ENCODE measurements at places on chromosomes 11 and 22.
A peak's percentile ranks its signal among the peaks of the same experiment; 100 is the strongest.

DNA sequence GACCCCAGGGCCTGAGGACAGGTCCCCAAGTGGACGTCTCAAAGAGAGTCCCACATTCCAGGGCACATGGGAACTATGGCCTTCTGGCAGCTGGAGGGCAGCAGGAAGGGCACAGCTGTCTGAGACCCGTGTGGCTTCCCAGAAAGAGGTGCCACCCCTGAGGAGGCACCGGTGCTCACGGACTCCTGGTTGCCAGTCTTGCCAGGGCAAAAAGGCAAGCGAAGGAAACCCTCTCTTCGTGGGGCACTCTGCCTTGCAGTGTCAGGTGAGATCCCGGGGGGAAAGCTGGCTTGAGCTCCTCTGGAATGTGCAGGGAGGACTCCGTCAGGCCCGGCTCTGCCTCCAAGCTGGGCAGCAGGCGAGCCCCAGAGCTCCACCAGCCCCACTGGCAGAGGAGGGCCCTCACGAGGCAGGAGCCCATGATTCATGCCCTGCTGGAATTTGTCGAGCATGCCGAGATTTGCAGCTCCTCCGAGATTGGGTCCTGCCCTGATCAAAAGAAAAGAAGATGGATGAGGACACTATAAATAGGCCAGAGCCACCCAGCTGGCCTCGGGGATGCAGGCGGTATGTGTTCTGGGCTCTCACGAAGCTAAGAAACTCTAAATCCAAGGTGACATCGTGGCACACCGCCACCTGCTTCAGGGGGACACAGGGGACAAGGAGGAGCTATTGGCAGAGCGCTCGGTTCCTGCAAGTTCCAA is 9.9 kb upstream of the CELSR1 start:
- no peak for DNase-seq

DNA sequence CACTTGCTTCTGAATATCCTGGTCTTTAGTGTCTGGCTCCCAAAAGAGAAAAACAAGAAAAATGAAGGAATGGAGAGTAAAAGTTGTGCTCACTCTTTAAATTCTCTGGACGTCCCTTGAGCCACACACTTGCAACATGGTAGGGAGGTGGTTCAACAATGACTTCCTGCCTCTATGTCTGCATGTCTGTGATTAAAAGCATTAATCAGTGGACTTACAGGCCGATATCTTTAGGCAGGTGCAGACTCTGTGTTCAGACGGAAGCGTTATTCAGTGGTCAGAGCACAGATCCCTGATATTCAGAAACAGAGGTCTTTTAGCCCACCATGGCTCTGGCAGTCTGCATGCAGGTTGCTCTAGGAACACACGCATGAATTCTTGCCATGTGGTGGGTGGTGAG is 1920.0 kb upstream of the RAG2 start:
- no peak for DNase-seq

GRCh38 chr11:105265845-105266244 is 126.3 kb upstream of the CARD18 start:
- DNase-seq, result no peak

- no peak for DNase-seq
These were observed 29.0 kb upstream of the DNAJB7 start for GRCh38 chr22:40890881-40891280.

DNA sequence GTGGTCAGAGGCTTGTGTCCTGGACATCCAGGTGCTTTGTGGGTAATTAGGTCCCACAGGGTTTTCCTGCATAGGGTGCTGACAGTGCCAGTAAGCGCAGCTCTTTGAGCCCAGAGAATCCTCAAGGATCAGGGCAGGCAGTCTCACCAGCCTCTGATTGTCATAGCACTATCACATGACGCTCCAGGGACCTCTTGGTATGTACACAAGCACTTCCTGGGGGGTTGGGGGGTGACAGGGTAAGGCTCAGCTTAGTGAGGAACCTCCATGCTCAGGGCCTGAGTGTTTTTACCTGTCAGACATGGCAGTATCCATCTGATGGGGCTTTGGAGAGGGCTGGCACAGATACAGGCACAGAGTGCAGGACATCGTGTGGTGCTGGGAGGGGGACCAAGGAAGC is 27.9 kb upstream of the SUSD2 start:
- peak; percentile 44 for DNase-seq

DNA sequence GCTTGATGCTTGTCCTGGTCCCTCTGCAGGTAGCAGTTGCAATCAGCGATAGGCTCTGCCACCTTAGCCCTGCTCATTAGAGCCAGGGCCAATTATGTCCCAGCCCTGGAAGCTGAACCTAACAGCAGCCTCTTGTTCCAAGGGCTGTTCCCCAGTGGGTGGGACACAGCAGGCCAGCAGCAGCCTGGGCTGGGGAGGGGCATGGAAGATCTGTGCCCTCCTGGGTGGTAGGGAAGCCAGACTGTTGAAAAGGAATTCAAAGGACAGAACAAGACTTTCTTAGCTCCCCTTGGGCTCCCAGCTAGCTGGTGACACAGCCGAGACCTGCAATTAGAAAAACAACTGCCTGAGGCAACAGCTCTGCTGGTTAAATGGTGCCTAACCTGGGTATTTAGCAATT is 17.4 kb downstream of the DRD2 start:
- DNase-seq, result no peak

GRCh38 chr22:46934746-46935491 is 172.5 kb downstream of the TBC1D22A start:
- DNase-seq, result no peak

DNA sequence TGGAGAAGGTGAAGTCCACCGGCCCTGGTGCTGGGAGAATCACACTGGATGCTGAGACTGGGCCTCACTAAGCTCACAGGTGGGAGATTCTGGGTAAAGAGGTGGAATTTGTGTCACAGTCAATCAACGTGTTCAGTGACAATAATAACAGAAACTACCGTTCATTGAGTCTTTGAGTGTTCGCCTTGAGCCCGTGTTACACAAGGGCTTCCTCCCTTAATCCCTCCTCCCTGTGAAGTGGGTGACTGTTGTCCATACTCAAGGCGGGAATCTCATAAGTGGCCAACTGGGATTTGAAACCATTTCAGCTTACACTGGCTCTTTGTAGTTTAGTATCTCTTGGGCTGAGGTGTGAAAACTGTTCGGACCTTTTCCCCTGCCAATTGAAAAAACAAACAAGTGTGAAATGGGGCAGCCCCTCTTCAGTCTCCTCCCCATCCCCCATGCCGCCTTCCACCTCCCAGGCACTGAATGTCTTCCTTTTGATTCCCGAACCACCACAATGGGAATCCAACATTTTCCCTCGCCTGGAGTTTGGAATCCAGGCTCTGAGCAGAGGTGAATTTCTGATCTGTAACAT is 502.4 kb downstream of the MIAT start:
- DNase-seq, result no peak

- no peak for DNase-seq
These were observed 13.9 kb upstream of the CD82 start for GRCh38 chr11:44551456-44552139.

DNA sequence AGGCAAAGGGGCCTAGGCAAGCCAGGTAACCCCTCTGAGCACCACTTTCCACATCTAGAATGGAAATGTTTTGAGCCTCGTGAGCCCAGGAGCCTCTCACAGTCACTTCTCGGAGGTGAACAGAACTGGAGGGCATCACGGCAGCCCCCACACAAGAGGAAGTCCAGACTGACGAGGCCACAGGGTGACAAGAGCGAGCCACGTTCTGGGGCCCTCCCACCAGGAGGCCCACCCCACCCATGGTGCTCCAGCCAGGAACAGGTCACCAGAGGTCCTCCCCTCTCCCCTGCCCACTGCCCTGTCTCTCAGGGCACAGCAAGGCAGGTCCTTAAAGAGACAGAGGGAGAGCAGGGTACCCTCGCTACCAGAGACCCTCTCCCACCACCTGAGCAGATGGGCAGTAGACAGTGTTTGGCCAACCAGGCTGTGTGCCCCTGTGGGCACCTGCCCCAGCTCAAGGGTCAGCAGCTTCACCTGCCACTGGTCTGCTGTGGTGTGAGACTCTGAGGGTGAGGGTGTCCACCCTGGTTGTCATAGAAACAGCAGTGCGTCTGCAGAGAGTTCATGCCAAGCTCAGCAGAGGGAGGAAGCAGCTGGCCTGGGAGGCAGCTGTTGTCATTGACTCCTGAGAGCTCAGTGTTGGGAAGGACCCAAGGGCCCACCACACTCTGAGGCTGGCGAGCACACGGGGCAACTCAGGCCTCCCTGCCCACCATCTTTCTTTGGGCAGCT is 31.4 kb downstream of the RSPH14 start:
- no peak for DNase-seq

GRCh38 chr11:22491555-22492225 is 133.9 kb downstream of the FANCF start:
- DNase-seq, result no peak

GRCh38 chr11:66462911-66463310 is 3.8 kb upstream of the PELI3 start:
- no peak for DNase-seq

GRCh38 chr22:25742918-25743708 is 1.1 kb downstream of the MYO18B start:
- DNase-seq, result no peak

DNA sequence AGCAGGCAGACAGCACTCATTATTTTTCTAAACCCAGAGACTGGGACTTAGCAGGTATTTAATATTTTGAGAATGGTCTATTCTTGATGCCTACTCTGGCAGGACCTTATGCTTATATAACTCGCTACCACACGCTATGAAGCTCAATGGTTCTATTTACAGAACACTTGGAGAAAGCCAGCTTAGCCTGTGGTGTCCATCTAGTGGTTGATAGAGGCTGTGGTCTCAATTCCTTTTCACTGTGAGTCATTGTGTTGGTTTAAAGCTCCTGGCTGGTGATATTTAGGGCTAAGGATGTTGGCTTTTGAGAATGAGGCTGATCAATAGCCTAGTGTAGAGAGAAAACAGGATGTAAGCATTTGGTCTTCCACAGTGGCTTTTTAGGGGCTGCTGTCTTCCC is 206.4 kb downstream of the DBX1 start:
- no peak for DNase-seq

DNA sequence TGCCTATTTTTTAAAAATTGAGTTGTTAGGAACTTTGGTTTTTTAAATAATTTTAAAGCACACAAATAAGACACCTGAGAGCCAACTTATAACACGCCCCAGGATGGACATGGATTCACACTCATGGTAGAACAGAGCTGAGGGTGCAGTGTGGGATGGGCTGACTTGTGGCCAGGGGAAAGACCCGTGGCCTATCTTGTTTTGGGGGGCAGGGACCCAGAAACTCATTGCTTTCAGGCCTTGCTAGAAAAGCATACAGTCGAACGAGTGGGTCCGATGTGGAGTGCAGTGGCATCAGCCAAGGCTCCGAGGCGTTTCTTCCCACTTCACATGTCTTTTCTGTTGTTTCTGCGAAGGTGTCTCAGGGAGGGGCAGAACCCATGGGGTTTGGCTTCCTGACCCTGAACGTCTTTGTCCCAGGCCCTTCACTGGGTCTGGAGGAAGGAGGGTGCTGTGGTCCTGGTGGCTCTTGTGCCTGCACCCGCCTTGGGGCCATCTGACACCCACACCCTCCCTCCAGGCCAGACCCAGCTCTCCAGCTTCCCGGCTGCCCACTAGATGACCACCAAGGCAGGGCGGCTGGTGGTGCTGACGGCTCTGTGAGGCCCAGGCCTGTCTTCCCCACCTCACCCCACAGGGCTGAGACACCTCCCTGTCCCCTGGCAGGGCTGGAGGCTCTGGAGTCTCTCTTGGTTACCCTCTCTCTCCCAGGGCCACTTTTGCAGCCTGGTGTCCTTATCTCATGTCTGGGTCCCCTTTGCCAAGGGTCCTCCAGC is 120.8 kb downstream of the KCNQ1 start:
- peak; percentile 7 for DNase-seq

GRCh38 chr11:45259592-45259991 is 26.5 kb downstream of the SYT13 start:
- no peak for DNase-seq

GRCh38 chr11:90465553-90465952 is 242.7 kb upstream of the CHORDC1 start:
- DNase-seq, result no peak

DNA sequence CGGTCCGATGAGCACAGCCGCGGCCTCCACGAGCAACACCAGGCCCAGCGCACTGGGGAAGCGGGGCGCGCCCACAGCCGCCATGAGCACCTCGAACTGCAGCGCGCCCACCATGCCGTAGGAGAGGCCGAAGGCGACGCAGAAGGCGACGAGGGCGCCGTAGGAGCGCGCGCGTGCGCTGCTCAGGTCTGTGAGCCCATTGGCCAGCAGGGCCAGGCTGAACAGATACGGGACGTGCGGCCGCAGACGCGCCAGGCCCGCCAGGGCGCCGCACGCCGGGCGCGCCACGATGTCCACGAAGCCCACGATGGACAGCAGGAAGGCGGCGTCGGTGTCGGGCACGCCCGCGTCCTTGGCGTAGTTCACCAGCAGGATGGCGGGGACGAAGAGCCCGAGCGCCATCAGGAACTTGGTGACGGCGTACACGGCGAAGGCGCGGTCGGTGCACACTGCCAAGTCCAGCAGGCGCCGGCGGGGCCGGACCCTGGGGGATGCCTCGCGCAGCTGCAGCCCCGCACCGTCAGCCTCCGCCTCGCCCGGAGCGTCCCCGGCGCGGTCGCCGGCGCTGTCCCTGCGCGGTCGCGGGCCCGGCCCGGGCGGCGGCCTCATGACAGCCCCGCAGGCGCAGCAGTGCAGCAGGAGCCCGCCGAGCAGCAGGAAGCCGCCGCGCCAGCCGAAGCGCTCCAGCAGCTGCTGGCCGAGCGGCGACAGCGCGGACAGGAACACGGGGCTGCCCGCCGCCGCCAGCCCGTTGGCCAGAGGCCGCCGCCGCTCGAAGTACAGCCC is 2.9 kb downstream of the SLC16A8 start:
- no peak for DNase-seq

- no peak for DNase-seq
These were observed 7.6 kb downstream of the TMPRSS5 start for GRCh38 chr11:113698515-113698914.

DNA sequence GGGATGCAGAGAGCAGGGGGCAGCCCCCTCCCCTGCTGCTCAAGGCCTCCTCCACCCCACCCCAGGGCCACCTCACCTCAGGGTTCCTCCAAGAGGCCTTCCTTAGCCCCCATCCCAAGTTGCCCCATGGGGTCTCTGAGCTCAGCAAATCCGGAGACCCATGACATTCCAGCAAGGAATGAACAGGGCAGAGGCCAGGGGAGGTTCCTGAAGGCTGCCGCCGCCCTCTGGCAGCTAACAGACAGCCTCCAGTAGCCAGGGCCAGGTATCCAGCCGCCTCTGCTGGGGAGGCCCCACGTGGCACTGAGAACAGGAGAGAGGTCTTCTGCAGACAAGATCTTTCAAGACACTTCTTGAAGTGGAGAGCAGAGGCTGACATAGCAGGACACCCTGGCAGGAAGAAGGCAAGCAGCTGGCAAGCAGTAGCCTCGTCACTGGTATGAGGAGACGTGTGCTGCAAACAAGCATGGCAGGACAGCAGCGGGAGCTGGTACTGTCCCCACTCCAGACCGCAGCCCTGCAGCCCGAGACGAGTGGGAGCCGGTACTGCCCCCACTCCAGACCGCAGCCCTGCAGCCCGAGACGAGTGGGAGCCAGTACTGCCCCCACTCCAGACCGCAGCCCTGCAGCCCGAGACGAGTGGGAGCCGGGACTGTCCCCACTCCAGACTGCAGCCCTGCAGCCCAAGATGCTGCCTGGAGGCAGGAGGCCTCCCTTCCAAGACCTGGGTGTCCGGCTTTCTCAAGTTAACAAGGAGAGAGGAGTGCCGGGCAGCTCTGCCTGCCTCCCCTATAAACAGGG is 190.6 kb downstream of the IGLL1 start:
- no peak for DNase-seq

GRCh38 chr11:9385327-9385899 is 961 bp downstream of the IPO7 start:
- no peak for DNase-seq
